ENCODE measurements at places on chromosomes 2 and 18.

GRCh38 chr2:86673986-86674670, 46.0 kb upstream of the RMND5A start:
- no peak for DNase-seq

GRCh38 chr2:148306027-148306426, 285.1 kb downstream of the MBD5 start:
- DNase-seq, result no peak

DNA sequence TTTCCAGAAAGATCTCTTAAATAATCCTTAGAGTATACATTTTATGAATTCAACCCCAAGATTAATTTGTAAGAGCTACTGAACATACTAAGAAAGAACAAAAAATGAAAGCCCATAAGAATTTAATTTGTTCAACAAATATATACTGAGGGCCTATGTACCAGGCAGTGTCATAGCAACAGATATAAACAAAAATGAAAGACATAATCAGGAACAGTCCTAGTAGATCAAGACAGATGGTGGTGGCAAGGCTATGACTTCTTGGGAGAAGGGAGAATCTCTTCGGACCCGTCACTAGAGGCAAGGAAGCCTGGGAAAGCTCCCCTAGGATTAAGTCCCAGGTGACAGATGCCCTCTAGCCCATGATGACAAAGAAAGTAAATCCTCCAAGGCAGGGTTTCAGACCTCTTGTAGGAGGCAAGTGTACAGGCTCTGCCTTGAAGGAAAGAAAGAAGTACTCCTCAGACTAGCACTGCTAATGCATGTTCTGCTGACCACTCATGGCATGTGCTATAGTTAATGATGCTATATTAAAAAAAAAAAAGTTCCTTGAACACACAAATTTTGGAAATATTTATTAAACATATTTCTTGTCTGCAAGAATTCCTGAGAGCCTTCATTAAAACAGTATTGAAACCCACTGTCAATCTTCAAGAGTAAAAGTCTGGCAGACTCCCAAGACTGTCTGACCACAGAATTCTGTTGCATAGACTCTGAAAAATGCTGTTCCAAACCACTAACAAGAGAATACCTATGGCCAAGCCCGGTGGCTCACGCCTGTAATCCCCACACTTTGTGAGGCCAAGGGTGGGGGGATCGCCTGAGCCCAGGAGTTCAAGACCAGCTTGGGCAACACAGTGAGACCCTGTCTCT, 31.5 kb downstream of the NOL10 start:
- no peak for DNase-seq

- no peak for DNase-seq
These were observed 28.9 kb upstream of the SEMA4C start for GRCh38 chr2:96898641-96899412.

GRCh38 chr2:102498414-102498813, 25.4 kb downstream of the SLC9A4 start:
- no peak for DNase-seq

DNA sequence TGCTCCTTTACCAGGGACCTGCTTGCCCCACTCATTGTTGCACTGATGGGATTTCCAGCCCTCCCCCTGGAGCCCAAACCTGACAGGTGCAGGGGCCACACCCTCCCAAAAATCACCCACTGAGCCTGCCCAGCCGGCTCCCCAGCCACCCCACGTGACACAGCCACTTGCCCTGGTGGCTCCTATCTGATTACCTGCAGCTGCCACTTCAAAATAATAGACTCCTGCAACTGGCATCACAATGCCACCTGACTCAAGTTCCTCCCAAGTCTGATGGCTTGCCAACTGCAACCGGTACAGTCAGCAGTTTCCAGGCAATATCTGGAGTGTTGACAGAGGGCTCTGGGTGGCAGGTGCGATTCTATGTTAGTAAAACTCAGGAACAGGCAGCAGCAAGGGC, 66.2 kb downstream of the CRACDL start:
- DNase-seq, result no peak

- DNase-seq, result peak; percentile 27
These were observed 89.6 kb upstream of the NPAS2 start for GRCh38 chr2:100730290-100730868.

GRCh38 chr2:207223051-207223450, 57.3 kb upstream of the KLF7 start:
- no peak for DNase-seq

- DNase-seq, result no peak
These were observed 10.1 kb upstream of the NEU4 start for GRCh38 chr2:241798631-241799521.

GRCh38 chr2:30677861-30678385, 129.3 kb downstream of the CAPN13 start:
- DNase-seq, result no peak

- DNase-seq, result no peak
These were observed 36.2 kb downstream of the ZAP70 start for GRCh38 chr2:97749581-97749980.

DNA sequence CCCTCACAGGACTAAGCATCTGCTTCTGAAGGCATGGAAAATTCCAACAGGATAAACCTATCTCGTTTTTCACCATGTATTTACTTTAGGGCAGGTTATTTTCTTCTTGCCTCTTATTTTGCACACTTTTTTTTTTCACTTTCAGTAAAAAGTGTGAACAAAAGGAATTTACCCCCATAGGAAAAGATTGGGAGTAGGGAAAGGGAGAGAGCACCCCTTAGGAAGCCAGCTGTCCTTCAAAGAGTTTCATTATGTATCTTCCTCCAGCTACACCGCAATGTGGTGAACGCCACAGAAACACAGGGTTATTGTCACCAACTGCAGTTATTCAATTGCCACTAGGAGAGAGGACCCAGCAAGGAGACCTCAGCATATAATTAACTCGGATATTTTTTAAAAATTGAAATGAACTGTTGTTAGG, 286.2 kb upstream of the VRK2 start:
- no peak for DNase-seq

GRCh38 chr2:170514140-170514539, 201.0 kb upstream of the SP5 start:
- DNase-seq, result no peak

GRCh38 chr2:85750587-85751575, 2.9 kb upstream of the ATOH8 start:
- peak; percentile 36 for DNase-seq

DNA sequence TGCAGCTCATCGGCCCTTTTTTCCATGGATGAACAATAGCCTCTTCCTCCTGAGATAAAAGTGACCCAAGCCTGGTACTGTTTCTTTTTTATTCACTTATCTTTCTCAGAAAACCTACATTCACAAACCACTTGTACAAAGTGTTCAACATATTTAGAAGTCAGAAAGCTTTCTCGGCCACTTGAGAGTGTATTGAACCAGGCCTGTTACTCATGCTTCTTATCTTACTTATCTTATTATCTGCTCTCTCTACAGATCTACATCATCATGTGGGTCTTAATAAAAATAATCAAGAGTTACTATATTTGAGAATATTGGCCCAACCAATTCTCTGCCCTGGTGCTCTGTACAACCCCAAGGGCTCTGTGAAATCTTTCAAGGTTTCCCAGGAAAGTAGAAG, 242.1 kb downstream of the MREG start:
- no peak for DNase-seq

GRCh38 chr2:120779781-120780283, 44.2 kb downstream of the GLI2 start:
- DNase-seq, result no peak

- DNase-seq, result no peak
These were observed 230.3 kb upstream of the SLC14A2 start for GRCh38 chr18:45384962-45385315.

DNA sequence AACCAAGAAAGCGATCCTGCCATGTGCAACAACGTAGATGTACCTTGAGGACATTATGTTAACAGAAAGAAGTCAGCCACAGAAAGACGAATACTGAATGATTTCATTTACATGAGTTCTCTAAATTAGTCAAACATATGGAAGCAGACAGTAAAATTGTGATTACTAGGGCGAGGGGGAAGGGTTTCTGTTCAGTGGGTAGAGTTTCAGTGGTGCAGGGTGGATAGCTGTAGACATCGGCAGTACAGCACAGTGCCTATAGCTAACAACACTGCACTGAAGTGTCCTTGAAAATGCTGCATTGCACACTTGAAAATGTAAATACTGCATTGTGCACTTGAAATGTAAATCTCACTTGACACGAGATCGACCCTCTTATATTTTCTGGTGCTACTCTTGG, 275.3 kb downstream of the GALR1 start:
- no peak for DNase-seq

GRCh38 chr18:25875551-25876240, 214.7 kb downstream of the SS18 start:
- no peak for DNase-seq

DNA sequence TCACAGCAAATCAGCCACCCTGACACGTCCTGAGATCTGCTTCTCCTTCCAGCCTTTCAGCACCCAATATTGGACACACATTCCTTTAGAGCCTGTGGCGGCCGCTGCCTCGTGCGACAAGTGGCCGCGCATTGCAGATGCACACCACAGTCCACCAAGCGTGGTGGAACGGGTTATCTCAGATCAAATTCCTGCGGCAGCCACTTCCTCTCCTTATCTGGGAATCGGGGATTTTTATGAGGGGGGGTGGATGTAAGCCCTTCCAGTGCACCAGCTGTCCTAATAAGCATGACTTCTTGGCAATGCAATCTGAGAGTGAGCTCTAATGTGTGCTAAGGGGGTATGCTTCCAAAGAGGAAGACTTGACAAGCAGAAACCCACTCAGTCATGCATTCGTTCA, 18.3 kb upstream of the BMP10 start:
- DNase-seq, result no peak

- no peak for DNase-seq
These were observed 234.0 kb downstream of the ZNF407 start for GRCh38 chr18:74831571-74832250.

DNA sequence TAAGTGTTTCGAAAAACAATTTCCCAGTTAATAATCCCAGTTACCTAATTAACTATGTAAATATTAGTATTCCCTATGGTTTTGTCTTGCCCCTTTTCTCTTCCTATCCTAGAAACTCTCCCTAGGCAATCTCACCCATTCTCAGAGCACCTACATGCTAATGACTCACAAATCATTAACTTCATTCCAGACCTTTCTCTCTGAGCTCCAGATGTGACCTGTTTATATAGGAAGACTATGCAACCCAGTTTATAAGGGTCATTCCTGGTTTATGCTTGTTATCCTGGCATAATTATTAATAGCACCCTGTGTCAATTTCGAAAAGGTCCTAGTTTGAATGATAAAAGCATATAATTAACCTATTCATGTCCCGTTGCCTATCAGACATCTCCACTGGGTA, 14.8 kb upstream of the SERTAD2 start:
- DNase-seq, result no peak

DNA sequence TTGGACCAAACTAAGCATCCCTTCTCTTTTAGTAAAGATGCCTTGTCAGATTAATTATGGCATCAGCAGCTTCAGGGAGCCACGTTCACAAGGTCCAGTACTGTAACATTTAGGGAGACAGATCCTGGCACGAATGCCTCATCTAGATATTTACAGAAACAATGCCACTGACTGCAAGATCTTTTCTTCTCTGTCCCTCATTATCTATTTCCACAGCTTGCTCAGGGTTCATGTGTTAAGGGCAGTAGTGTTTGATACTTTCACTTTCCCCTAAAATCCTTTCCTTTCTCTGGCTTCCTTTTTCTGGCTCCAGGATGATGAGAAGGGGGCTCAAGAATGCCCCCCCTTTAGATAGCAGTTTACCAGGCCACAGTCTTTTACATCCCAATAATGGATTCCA, 393.9 kb downstream of the BCL11A start:
- DNase-seq, result no peak

- DNase-seq, result no peak
These were observed 278.7 kb downstream of the BCL2 start for GRCh38 chr18:63040788-63041410.

GRCh38 chr18:31830686-31831085, 70.0 kb upstream of the SLC25A52 start:
- no peak for DNase-seq

- DNase-seq, result no peak
These were observed 311.3 kb downstream of the MYCN start for GRCh38 chr2:16251511-16252225.

DNA sequence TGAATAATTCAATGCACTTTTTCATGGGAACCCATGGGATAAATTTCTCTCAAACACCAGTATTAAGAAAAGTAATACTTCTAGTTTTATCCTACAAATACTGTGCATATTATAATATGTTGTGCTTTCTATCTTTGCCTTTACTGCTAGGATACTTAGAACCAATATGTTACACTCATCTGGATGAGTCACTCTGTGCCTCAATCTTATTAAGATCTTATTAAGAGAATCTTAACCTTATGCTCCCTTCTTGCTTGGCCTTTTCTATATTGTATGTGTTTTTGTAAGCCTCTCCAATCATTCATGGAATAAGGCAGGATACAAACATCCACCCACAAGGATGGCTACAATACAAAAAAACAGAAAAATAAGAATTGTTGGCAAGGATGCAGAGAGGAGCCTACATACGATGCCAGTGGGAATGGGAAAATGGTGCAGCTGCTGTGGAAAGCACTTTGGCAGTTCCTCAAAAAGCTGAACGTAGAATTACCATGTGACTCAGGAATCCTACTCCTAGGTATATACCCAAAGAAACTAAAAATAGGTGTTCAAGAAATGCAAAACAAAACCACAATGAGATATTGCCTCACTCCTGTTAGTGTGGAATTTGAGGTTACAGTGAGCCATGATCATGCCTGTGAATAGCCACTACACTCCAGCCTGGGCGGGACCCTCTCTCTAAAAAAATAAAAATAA, 10.7 kb upstream of the TWSG1 start:
- DNase-seq, result no peak

GRCh38 chr18:71809711-71810110, 734.4 kb downstream of the CBLN2 start:
- DNase-seq, result no peak

- DNase-seq, result no peak
These were observed 127.3 kb downstream of the TTN start for GRCh38 chr2:178679891-178680290.

- peak; percentile 79 for DNase-seq
These were observed 73.2 kb downstream of the LRRFIP1 start for GRCh38 chr2:237700512-237701032.

GRCh38 chr2:123468071-123468470, 557.0 kb upstream of the CNTNAP5 start:
- DNase-seq, result no peak

DNA sequence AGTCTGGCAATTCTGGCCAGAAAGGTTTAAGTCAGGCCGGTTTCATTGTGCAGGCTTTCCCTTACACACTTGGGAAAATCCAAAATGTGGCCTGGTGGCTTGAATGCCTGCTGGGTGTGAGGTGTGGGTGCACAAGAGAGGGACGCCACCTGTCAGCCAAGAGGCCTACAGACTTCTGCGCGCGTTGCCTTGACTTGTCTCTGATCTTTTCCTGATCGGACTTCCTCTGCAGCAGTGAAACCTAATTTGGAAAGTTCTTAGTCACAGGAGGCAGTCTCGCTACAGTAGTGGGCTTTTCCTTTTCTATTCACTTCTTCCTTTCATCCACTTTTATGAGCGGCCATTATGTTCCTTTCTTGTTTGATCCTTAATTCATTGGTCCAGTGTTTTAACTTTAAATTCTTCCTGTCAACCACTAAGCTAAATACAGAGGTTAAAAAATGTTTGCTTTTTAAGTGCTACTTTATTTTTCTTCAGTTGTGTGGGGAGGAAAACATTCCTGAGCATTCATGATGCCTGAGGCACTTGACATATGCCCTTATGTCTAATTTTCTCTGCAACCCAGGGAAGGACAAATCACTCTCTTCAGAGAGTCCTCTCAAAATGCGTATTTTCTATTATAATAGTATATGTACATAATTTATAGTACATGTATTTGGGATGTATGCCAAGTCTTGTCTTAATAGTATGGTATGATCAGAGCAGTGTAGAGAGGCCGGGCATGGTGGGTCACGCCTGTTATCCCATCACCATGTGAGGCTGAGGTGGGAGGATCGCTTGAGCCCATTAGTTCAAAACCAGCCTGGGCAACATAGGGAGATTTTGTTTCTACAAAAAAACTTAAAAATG, 128.9 kb downstream of the WDSUB1 start:
- DNase-seq, result no peak

Data from naive thymus-derived CD4-positive, alpha-beta T cell (primary cell).